ENCODE measurements at places on chromosomes 4 and X.

- DNase-seq: no peak
Observed at GRCh38 chr4:77430847-77431246, 174.8 kb upstream of the CXCL13 start.

DNA sequence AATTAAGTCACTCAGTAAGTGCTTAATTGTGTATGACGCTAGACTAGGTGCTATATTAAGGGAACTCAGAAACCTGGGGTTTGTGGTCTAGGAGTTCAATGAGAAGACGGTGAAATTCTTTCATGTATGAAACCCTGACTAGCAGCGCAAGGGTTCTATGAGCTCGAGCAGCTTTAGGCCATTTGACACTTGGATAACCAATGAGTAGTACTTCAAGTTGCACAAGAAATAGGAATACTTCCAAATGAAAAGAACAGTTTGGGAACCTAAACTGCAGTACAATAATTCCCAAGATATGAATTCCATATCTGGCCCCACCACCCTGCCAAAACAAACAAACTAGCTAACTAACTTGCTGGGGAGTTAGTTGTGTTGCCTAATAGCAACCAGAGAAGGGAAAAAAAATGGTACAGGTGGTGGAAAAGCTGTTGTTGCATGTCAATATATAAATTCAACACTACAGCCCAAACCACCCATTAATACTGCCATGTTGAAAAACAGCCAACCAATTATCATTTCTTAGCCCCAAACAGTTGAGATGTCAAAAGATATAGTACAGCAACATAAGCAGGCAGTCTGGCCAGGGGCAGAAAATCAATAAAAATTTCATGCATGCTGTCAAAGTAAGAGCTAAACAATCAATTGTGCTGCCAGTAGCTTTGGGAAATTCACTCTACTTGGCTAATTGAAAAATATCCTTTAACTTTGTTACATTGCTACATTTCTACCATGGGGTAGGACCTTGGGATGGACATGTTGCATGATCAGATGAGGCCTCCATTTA is 54.6 kb upstream of the MCF2 start:
- DNase-seq: no peak

- DNase-seq: no peak
Observed at GRCh38 chrX:13293700-13294099, 26.2 kb downstream of the ATXN3L start.

GRCh38 chr4:69078852-69079251 is 17.4 kb upstream of the UGT2B7 start:
- DNase-seq: no peak
